SJSA1 (cell line): ENCODE measurements at places on chromosomes 4 and X. TPM values are rescaled to one million over a fixed set of nuclear protein-coding genes. Genes with fewer than 3 reads are reported as not detected.

DNA sequence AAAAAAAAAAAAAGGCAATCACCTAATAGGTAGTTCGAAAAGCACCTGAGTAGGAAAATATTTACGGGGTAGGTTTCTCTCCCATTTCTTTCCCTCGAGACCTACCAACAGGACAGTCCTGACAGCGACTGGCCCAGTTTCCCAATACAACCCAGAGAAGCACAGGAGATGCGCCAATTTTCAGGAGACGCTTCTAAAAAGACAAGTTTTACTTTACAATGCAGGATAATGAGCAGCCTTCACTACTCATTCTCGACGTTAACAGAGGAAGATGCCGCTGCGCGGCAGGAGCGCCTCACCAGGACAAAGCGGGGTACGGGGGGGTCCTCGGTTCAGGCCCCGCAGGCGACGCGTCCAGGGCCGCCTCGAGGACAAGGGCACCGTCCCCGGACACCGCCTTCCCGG lies 708 bp downstream of the BCLAF3 start:
- no peaks in the 10 kb centered on the region for H3K36me3 ChIP-seq
- no peaks in the 10 kb centered on the region for H3K27me3 ChIP-seq
- 0 out of 2 replicates have a peak, but pooled peaks cover 4% of the 10 kb centered on the region for H3K4me1 ChIP-seq
- no peak for DNase-seq

DNA sequence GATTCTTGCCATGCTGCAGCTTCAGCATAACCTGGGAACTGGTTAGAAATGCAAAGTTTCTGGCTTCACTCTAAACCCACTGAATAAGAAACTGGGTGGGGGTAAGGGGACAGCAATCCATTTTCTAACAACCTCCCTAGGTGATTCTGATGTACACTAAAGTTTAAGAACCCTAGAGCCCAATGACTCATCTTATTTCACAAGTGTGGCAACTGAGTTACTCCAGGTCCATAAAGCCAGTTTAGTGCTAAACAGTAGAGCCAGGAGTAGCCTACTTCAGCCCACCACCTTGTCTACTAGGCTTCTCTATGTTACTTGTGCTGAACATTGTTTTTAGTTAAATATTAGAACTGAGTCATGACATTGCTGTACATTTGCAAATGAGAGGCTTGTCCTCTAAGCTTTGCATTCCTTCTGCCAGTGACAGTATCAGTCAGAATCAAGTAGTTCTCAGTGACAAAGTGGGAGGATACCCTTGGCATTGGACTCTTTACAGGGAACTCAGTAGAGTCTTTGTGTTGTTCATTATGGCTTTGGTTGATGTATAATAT lies 518.0 kb downstream of the RPA4 start:
- no peak overlapping the region for H3K27ac ChIP-seq
- H3K4me3 ChIP-seq: no peak overlapping the region
- H3K36me3 ChIP-seq: no peaks in the 10 kb centered on the region
- no peaks in the 10 kb centered on the region for H3K27me3 ChIP-seq
- no peak for DNase-seq

- no peaks in the 10 kb centered on the region for H3K4me1 ChIP-seq
- H3K36me3 ChIP-seq: no peaks in the 10 kb centered on the region
- no peak overlapping the region for H3K27ac ChIP-seq
- DNase-seq: no peak
Observed at GRCh38 chrX:132004728-132005127, 18.4 kb upstream of the STK26 start.

DNA sequence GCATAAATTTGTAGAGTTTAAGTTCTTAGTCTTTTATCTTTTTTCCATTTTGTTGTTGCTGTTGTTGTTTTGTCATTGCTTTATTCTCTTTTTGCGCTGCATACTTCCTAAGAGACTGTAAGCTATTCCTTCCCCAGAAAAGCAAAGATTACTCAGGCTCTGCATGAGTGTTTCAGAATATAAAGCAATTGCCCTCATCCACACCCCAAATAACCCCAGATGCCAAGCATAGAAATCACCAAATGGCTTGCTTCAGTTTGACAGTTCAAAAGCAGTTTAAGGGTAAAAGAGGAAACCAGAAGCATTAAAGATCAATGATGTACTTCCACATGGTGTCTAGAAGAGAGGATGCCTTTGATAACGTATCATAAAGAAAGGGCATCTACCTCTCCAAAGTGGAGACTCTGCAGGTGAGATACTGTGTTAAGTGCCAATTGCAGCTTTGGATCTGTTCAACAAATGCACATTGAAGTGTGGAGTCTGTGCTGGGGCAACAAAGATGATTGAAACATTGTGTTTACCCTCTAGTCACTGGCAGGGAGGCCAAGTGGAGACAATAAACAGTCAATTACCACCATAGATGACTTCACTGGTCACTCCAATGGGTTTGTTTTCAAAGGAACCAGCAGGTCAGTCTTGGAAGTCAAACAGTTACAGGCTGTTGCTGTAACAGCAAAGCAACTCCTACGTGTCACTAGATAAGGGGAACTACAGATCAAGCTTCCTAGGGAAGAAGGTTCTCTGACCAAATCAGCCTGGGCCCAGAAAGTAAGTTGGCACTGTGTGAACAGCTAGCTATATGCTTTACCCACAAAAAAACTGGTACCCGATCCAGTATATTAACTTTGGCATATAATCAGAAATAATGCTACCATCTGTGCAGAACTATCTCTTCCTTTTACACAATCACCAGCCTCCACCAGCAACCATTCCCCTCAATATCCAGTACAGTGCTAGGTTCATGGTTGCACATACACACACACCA lies 40.6 kb upstream of the IL21 start:
- no peaks in the 10 kb centered on the region for H3K36me3 ChIP-seq
- H3K4me1 ChIP-seq: peaks cover 20% of the 10 kb centered on the region
- H3K27me3 ChIP-seq: no peaks in the 10 kb centered on the region
- no peak overlapping the region for H3K27ac ChIP-seq
- H3K4me3 ChIP-seq: no peak overlapping the region
- DNase-seq: no peak

DNA sequence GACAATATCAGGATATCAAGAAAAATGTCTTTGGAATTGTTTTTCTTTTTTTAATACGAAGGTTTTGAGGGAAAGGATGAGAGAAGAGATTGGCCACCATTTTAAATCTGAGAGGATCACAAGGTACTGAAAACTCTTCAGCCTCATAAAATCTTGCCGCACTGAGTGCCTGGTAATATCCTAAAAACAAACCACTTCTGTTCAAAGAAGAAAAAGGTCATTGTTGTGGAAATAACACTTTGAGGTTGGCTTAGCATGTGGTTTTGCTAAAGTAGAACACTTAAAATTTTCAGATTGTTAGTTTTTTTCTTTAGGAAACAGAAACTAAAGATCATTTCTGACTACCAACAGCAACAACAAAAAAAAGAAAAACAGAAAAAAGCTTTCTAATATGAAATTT lies 1.0 kb upstream of the CLDN22 start:
- H3K4me1 ChIP-seq: no peaks in the 10 kb centered on the region
- peaks cover 20% of the 10 kb centered on the region for H3K36me3 ChIP-seq
- no peak overlapping the region for H3K4me3 ChIP-seq
- no peak for DNase-seq
- H3K27me3 ChIP-seq: no peaks in the 10 kb centered on the region

- H3K4me1 ChIP-seq: no peaks in the 10 kb centered on the region
- no peaks in the 10 kb centered on the region for H3K27me3 ChIP-seq
- no peak for DNase-seq
- H3K27ac ChIP-seq: no peak overlapping the region
- H3K36me3 ChIP-seq: no peaks in the 10 kb centered on the region
Observed at GRCh38 chrX:131987252-131987651, 35.9 kb upstream of the STK26 start.

Gene GRIPAP1
- total RNA-seq: 17.0 and 19.5 TPM in 2 replicates

Gene EXOC1L
- not detected in 2 replicates for total RNA-seq

Gene SOD3
- 1.7 and 2.0 TPM in 2 replicates for total RNA-seq

Gene ZGRF1
- 18.3 and 22.3 TPM in 2 replicates for total RNA-seq
